ENCODE measurements at places on chromosomes 3 and 15.
A peak's percentile ranks its signal among the peaks of the same experiment; 100 is the strongest.

DNA sequence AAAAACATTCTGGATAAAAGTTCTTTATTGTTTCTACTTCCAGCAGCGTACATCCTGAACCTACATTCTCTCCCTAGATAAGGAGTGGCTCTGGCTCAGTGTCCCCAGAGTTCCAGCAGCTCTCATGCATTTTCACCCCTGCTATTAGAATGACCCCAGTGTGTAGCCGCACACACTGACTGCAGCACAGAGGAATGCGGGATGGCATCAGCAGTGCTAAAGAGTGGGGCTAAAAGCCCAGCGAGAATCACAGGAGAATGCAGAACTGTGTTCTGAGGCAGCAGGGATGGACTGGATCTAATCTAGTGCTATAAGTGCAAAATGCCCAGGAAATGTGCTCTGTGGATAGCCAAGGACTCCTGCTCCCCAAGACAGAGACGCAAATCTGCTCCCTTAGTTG is 66.4 kb upstream of the TJP1 start:
- DNase-seq = peak; percentile 35

DNA sequence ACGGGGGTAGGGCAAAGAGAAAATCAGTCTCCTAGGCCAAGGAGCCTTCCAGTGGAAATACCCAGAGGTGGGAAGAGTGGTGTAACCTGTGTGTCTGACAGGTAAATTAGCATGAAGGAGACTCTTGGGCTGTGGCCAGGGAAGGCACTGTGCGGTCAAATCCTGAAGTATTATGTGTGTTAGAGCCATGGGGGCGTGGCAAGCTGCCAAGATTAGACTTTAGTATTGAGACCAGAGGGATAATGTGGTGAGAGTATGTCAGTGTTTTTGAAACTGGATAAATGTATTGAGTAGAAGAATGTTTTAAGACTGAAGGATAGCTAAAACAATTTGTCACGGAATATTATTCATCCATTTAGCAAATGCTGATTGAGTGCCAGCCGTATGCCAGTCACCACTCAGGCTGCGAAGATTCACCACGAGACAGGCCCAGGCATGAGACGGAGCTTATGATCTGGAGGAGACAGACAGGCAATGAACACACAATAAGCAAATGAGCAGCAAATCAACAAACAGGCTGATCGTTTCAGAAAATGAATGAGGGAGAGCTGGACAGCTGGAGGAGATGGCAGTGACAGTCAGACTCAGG is 445.9 kb downstream of the MCTP2 start:
- no peak for DNase-seq

DNA sequence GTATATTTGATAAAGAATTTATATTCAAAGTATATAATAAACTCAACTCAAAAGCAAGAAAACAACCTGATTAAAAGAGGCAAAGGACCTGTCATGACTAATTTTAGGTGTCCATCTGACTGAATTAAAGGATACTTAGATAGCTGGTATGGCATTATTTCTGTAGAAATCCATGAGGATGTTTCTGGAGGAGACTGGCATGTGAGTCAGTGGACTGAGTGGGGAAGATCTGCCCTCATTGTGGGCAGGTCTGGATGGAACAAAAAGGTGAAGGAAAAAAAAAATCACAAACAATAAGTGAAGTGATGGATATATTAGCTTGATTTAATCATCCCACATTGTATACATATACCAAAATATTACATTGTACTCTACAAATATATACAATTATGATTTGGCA is 16.6 kb downstream of the ANKRD28 start:
- DNase-seq = no peak

GRCh38 chr3:45795882-45796765 is at the start of gene SLC6A20:
Gene SLC6A20 (minus strand): TSS chr3:45796536. CDS start chr3:45796419, 117 bp downstream.
- no peak for DNase-seq

DNA sequence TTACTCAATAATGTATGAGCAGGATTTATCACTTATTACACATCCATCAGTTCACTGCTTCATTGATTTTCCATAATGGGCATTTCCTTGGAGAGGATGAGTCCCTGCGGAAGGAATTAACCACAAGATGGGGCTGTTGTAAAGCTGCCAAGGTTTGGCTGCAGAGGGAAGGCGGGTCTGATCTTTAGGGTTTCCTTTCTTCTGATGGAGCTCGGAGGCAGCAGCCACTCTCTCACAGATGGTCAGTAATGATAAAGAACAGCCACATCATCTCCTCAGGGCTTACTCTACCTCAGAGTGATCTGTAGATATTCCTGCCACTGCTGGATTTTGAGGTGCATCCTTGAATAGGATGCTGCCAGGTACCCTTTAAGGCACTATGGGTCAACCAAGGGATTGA is 115.2 kb downstream of the USP13 start:
- DNase-seq = peak; percentile 79

- peak; percentile 63 for DNase-seq
These were observed 23.6 kb upstream of the KIF23 start for GRCh38 chr15:69390575-69390974.

DNA sequence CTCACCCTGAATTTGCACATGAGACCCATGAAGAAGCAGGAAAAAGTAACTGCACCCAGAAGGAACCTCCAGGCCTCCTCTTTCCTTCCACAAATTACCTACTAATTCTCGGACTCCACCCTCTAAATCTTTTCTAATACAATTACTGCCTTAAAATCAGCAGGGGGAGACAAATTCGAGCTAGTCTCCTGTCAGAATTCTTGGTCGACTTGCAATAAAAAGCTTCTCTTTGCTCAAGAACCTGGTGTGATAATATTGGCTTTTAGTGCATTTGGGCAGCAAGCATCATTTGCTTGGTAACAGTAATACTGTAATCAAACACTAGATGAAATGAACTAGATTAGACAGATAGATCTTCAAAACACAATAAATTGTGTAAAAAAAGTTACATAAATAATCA is 281.9 kb downstream of the RAP2B start:
- no peak for DNase-seq

DNA sequence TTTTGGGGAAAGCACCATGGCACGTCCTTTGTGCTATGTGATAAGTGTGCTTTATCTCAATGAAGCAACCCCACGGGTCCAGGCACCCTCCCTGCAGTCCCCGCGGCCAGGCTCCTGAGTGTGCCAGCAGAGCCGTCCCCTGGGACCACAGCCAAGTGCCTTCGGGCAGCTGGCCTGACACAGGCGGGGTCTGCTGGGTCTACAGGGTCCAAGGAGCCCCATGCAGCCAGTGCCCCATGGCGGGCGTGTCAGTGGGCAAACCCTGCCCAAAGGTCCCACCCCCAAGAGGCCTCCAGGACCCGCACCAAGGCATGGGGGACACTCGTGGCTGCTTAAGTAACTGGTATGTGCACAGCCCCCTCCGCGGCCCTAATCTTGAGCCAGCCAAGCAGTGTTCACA is 35.3 kb downstream of the KLHL25 start:
- DNase-seq = no peak

- no peak for DNase-seq
These were observed 72.3 kb downstream of the ITGB5 start for GRCh38 chr3:124814620-124815421.

GRCh38 chr3:122271246-122271898 is 53.7 kb upstream of the CSTA start:
- DNase-seq = no peak

DNA sequence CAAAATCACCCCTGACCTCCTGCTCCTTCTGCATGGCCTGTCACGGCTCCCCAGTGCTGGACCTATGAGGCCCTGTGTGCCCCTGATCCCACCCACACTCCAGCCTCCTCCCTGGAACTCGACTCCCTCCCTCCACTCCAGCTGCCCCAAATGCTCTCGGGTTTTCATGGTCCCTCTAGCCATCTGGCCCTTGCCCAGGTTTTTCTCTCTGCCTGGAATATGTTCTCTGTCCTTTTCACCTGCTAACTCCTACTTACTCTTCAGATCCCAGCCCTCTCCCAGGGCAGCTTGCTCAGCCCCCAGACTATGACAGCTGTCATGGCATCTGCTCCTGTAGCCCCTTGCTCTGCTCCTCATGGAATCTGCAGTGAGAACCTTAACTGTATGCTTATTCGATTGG is 30.3 kb downstream of the DUSP7 start:
- DNase-seq = no peak

- DNase-seq = peak; percentile 32
These were observed 71.4 kb downstream of the MLH1 start for GRCh38 chr3:37064747-37065146.
